Activated T-cell treated with anti-CD3 and anti-CD28 coated beads, Interleukin-2, amount 50 U/mL, for 1 hour (primary cell): ENCODE measurements at places on chromosomes 2 and 18.

GRCh38 chr2:74550231-74550630, 3.5 kb downstream of the LOXL3 start:
- DNase-seq = no peak

GRCh38 chr2:139514951-139515350, 734.8 kb upstream of the NXPH2 start:
- DNase-seq = no peak

- no peak for DNase-seq
Observed at GRCh38 chr18:21900605-21901352, 160.2 kb downstream of the MIB1 start.

DNA sequence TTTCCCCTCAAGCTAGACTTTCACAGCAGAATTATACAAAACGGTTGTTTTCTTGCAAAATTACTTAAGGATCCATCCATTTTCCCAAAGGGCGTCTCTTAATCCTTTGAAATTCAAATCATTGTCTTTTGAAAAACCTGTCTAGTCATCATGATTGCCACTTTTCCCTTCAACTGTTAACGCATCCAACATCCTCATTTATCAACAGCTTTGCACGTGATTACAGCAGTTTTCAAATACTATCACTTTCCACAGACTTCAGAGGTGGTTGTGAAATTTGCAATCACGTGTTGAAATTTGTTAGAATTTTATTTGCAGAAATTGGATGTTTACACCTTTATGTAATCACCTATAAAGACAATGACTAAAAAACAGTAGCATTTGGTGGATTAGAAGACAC, 304.4 kb upstream of the SLC39A10 start:
- no peak for DNase-seq

- no peak for DNase-seq
Observed at GRCh38 chr2:23355001-23355400, 30.0 kb upstream of the KLHL29 start.

GRCh38 chr2:64352292-64352691, 101.7 kb upstream of the LGALSL start:
- DNase-seq = no peak

DNA sequence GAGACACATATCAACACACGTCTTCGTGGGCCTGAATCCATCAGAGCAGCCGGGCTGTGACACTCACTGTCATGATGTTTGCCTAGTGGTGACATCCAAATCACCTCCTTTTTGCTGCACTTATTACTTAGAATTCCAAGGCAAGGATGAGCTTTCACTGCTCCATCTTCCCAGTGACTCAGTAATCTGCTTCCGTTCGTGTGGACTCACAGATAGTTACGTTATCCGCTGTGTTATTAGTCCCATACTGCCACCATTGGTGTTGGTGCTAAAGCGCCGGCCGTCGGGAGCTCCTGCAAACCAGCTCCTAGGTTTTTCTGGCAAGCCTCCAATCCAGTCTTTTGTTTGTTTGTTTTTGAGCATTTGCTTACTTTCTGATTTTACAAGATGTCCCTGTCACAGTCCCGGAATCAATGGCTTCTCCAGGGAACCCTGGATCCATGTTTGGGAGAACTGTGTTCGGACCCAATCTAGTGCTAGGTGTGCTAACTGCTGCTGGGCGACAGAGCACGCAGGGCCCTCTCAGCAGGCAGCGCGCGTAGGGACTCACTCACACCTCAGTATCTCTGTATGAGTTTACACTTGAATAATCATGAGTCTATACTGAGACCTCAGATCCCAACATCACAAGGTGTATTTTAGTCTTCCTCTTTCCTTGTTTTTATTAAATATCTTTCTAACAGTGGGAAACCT, 42.6 kb downstream of the HDAC4 start:
- no peak for DNase-seq

DNA sequence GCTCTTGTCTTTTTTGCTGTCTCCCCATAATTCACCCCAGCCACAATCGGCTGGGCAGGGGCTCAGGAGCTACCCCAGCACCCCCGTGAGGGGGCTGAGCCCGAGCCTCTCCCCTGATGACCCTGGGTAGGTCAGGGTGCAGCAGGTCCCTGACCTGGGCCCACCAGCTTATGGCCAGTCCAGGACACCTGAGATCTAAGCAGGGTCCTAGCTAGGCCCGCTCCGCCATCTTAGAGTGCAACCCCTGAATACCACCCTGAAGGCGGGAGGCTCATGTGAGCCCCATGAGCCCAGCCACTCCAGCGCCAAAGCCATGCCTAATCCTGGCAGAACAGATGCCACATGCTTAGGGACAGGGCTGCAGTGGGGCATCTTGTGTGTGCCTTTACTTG, 16.2 kb downstream of the STK25 start:
- DNase-seq = no peak

GRCh38 chr2:54845514-54845913, 122.1 kb downstream of the EML6 start:
- no peak for DNase-seq

DNA sequence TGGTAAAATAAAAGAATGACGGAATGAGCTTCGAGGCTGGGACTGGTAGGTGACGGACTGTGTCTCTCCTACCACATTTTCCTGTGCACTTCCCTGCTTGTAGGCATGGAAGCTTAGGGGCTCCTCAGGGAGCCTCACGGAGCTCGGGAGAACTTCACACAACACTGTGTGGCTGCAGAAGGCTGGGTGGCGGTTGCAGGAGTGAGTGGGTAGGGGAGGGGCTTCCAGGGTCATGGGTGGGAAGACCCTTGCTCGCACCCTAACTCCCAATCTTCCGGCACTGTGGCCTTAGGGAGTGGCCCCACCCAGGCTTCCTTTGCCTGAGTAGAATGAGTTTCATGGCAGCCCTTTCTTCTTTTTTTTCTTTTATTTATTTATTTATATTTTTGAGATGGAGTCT, 128.6 kb downstream of the INHBB start:
- DNase-seq = no peak

GRCh38 chr2:147099845-147100244, 745.0 kb upstream of the ACVR2A start:
- no peak for DNase-seq

DNA sequence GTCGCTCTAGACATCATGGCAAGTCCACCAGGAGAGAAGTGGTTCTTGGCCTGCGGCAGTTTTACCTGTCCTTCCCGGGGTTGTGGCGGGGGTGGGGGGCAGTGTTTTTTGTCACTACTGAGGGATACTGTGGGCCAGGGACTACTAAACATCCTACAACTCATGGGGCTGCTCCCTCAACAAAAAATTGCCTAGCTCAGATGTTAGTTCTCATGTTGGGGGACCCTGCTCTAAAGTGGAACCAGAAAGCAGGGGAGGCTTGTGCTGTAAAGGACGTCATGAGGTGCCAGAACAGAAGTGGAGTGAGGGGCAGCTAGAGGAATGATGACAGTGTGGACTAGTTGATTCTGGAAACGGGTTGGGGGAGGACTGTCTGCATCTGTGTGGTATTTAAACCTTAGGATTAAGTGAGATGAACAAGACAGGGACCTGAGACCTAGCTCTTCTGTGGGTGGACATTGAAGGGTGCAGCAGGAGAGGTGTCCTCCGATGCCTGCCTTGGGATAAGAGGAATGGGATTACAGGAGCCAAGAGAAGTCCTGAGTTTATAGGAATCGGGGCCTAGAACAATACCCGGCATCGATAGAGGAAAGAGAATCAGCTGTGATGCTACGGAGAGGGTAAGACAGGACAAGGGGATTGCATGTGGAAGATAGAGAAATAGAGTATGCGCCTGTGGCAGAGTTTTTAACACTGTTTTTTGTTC, 2.7 kb downstream of the RPL31 start:
- DNase-seq = no peak

- no peak for DNase-seq
Observed at GRCh38 chr2:73037947-73038585, 33.4 kb downstream of the SFXN5 start.

DNA sequence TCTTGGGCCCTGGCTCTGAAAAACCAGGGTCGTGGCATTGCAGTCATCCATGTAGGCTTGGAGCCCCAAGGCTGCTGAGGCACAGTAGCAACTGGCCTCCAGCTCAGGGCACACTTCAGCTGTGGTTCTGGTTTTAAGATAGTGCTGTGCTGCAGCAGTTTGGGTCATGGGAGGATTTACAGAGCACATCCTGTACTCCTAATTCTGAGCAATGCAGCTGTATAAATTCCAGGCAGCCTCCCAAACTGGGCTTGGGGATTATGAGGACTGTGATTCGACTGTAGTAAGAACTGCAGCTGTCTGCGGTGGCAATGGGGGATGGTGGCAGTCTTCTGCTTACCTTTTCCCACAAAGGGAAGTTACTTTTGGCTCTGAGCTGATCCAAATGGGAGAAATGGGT, 536.3 kb upstream of the GCFC2 start:
- no peak for DNase-seq

DNA sequence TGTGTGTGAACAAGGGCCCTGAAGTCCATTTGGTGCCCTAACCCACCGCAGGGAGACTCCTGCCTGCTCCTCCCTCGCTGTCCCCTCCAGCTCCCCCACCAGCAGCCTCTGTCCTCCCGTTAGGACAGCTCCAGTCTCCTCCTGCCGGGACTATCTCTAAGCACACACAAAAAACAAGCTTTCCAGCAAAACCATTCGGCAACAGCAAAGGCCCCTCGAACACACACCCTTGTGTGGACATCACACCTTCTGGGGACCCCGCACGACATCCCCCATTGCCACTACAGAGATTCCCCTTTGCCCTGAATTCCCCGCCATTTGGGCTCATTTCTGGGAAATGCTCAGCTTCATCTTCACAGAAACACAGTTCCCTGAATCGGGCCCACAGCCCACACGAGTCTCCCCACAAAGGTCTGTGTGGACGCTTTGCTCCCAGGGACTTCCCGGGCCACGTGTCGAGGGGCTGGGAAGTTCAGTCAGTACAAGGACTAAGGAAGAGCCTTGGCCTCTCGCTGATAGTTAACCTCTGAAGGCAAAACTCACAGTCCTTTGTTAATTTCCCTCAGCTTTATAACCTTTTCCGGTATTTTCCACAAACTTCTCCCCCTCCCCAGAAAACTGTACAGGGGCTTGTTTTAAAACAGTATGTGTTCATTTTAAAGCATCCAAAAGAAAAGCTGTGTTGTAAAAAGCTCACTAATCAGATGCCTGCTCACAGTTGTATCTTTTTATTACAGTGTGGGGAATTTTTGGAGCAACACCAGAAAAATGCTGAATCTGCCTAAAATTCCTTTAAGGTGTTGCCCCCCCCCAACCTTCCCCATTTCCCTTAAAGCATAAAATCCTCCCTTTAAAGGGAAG, 25.9 kb downstream of the SMAD7 start:
- DNase-seq = no peak

DNA sequence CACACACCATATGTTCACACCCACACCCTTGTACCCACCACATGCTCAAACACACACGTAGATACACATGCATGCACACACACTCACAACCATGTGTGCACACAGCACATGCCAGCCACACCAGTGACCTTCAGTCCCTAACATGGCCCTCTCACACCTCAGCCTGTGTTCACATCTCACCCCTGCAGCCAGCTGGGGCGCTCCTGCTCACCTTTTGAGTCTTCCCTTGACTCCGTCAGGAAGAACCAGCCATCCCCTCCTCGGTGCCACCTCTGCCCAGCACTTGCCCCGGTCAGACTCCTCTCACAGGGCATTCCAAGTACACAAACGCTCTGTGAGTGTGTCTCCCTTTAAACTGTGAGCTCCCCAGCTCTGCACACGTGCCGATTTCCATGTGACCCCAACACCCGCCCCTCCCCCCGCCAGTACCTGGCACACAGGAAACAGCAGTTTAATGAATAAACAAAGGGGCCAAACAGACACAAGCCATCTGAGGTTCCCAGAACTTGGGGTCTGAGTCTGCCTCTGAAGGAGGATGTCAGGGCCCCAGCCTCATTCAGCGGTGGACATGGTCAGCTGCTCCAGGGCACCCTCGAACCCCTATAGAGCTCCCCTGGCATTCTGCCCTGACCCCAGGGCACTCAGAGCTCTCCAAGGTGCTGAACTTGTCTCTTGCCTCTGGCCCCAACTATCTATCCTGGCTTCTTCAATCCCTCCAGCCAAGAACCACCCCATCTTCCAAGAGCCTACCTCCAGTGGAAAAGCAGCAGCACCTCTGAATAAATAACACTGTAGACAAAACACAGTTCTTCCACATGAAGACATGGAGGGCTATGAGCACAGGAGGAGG, 252.9 kb downstream of the ATAD2B start:
- DNase-seq = no peak

GRCh38 chr2:57899898-57900297, 146.7 kb upstream of the VRK2 start:
- no peak for DNase-seq

GRCh38 chr2:72990695-72991438, 73.5 kb downstream of the EMX1 start:
- DNase-seq = no peak

DNA sequence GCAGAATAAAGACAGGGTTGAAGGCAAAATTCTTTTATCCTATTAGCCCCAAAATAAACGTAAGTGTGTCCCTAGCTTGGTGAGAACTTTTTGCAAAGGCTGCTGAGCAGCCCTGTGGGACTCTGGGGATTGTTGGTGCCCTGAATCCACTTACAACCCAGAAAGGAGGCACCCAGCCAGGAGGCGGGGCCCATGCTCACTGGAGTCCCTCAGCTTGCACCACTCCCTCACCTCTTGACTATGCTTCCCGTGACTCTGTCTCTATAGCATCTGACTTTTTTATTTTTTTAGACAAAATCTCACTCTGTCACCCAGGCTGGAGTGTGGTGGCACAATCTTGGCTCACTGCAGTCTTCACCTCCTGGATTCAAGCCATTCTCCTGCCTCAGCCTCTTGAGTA, 15.8 kb upstream of the COL6A3 start:
- peak; percentile 42 for DNase-seq

DNA sequence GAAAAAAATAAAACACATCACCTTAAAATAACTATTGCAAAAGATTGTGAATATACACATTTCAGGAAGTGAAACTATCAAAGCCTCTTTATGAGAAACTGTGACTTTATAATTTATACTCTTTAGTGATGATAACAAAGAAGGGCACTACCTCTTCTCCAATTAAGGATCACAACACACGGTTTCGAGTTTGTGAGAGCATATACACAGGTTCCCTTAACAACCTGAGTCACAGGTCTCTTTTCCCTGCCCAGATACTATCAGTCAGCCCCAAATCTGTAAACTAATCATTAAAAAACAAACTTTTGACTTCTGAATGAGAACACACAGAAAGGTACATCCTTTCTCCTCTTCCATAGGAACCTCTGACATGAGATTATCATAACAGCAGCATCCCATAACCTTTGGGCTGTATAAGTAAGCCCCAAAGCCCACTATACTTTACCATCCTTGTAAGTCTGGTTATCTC, 44.9 kb downstream of the PTPN2 start:
- no peak for DNase-seq

GRCh38 chr2:200393191-200393590, 86.7 kb downstream of the SPATS2L start:
- no peak for DNase-seq

GRCh38 chr2:5736886-5737285, 44.7 kb downstream of the SOX11 start:
- DNase-seq = no peak

- DNase-seq = peak; percentile 68
Observed at GRCh38 chr2:231708773-231709635, 679 bp downstream of the PTMA start.

DNA sequence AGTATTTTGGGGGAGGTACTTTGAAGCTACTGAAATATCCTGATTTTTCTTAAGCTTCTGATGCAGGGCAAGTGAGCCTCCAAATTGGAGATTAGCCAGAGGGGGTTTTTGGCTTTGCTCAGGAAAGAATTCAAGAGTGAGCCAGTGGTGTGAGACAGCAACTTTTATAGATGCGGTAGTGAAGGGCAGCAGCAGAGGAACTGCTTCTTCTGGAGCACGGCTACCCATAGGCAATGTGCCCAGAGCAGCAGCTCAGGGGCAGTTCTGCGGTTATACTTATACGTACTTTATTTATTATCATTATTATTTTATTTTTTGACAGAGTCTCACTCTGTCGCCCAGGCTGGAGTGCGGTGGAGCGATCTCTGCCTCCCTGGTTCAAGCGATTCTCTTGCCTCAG, 19.8 kb upstream of the NT5DC4 start:
- DNase-seq = no peak
